ENCODE measurements at places on chromosomes 5 and 9.

DNA sequence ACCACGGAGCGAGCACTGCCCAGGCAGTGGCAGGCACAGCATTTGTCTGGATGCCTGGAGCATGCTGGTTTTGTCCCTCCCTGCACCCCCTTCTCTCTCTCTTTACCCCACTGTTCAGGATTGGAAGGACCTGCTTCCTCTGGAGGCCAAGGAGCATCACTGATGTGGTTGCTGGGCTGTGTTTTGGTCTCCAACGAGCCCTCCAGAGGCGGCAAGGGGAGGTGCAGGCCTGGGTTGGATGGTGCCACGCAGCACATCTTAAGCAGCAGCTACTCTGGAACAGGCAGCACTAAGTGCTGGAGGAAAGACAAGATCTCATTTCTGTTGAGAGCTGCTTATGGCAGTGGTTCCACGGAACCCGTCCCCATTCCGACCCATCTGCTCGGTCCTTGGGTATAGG lies 139.6 kb downstream of the CMYA5 start:
- no peak for DNase-seq

DNA sequence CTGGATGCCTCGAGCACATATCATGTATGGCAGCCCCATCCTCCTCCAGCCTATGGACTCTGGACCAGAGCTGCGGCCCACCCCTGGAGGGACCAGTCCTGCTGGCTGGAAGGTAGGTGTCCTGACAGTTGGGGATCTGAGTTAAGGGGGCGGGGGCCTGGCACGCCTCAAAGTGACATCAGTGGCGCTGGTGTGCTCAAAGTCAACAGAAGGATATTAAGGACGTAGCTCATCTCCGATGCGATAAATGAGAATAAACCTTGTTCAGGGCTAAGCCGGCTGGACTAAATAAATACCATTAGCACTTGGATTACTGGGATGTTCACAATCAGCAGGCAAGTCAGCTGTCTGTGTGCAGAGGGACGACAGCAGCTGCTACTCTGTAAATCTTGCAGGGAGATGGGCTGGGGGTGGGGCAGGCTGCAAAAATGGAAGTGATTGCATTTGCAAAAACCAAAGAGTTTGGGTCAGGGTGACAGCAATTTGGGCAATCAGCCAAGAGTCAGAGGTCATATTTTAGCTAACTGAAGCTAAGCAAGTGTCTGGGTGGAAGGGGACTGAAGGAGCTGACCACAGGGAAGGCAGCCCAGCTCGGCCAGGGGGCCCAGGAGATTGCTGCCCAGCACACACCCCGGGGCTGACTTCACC lies 80.0 kb upstream of the LRRTM2 start:
- no peak for DNase-seq

DNA sequence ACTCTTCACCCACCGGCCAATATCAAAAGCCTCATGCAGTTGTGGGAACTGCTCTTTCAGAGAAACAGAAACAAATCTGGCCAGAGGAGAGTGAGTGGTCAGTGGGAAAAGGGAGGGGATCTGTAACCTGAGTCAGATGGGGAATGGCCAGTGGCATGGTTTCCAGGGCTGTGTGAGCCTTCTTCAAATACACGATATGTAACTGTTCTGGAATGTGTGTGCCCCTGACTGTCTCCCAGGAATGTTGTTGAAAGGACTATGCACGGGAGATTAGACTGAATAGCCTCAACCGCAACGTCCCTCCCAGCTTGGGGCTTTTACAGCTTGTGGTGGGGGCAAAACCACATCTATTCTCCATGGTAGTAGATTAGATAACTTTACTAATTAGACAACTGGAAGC lies 60.8 kb downstream of the SH3TC2 start:
- peak; percentile 100 for DNase-seq

DNA sequence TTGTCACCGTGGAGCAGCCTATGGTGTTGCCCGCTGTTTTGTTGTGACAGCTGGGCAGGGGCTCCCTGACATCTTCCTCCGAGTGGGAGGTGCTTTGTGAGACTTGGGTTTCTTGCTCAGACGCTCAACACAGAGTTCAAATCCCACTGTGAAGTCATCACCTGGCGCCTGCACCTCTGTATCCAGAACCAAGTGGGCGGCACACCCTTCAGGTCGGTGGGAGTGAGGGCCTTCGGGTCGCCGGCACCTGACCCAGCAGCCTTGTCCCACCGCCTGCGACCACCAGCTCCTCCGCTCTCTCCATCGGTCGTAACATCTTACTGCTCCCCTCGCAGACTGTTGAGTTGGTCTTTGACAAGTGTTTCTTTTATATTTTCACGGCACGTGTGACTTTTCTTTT lies 37.6 kb upstream of the EXOC3 start:
- no peak for DNase-seq

- no peak for DNase-seq
Measured at GRCh38 chr5:38190111-38190510, 68.2 kb upstream of the EGFLAM start.

GRCh38 chr9:108474356-108474755 lies 381.4 kb downstream of the ACTL7B start:
- DNase-seq: no peak

- DNase-seq: no peak
Measured at GRCh38 chr9:133346021-133346785, 1.7 kb downstream of the MED22 start.

DNA sequence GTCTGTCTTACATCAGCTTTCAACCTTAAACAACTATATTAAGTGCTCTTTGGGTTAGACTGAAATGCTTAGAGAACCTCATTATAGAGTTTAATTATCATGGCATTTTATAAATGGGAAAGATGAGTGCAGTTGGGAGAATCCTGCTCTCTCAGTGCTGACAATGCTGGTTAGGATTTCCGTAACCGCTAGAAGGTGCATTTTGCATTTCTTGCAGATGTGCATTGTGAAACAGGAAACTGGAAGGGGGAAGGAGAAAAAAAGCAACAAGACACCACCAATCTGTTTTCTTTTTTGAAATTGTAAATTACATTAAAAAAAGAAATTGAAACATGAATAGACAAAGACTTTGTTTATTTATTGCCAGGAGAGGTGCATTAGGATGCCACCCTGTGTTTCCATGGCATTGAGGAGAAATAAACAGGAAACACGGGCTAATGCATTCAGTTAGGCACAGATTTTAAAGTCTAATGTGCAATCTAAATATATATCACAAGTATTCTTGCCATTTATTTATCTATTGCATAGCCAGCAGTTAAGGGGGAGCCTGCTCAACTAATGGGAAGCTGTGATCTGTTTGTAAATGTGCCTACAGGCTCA lies 478.9 kb downstream of the PSAT1 start:
- no peak for DNase-seq

- DNase-seq: no peak
Measured at GRCh38 chr5:153404747-153405146, 85.7 kb upstream of the GRIA1 start.

DNA sequence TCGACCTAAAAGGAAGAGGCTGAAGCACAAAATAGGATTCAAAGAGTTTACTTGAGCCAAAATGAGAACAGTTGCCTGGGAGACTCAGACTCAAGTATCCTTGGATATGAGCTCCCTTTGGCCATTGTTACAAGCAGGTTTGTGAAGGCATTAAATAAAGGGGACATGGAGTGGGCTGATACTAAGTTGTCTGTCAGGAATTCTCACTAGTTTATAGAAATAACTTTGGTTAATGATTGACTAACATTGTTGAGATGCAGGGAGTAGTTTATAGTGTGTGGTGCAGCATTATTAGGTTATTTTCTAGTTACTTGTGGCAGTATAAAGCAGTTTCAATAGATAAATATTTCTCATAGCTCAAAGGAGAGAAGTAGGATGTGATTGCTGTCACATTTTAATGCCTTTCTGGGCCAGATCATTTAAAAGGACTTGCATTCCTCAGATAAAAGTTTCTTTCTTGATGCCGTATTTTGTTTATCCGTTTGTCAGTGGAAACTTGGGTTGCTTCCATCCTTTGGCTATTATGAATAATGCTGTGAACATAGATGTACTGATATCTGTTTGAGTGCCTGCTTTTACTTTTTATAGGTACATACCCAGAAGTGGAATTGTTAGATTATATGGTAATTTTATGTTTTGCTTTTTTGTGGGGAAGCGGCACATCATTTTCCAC lies 9.1 kb downstream of the AP3S1 start:
- DNase-seq: no peak

DNA sequence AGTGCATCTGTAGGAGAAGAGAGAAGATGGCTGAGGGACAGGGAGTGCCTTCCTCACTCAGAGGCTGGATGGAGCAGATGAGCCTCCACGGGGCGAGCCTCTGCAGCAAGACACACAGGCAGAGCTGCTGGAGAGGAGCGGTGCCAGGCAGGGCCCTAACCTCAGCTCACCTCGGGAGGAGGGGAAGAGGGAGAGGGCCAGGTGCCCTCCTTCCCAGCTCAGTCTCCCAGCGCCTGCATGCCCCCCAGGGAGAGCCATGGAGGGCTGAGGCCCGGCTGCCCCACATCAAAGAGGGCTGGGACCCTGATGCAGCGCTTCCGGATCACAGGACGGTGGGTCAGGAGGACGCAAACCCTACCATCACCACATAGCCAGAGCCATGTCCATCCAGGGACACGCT lies 13.6 kb upstream of the SPATA31E1 start:
- DNase-seq: no peak

GRCh38 chr5:178751286-178751685 lies 20.8 kb upstream of the ZNF354A start:
- DNase-seq: no peak

DNA sequence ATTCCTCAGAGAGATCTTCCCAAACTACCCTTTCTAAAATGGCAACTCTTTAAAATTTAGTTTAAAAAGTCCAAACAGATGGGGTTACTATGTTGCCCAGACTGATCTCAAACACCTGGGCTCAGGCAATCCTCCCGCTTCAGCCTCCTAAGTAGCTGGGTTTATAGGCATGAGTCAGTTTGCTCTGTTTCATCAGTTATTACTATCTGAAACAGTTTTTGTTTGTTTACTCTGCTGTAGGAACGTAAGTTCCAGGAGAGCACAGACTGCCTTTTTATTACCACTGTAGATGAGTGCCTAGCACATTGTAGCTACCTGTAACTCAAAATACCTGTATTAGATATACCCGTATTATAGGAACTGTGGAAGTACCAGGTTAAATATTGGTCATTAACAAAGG lies 89.4 kb downstream of the UHRF2 start:
- no peak for DNase-seq

DNA sequence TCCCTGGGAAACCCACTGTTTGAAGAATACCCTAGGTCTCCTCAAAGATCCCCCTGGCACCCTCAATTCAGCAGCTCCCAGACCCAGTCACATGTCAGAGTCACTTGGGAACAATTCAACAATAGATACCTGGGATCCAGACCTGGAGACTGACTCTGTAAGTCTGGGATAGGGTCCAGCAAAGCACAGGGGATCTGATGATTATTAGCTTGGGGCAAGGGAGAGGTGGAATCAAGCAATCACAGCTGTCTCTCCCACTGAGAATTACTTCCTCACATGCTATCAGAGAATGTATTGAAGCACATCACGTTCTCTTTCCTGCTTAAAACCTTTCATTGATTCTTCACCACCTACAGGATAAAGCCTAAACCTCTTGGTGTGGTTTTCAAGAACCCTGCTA lies 5.9 kb downstream of the FAM193B start:
- DNase-seq: no peak

GRCh38 chr5:57111993-57112392 lies 61.9 kb upstream of the GPBP1 start:
- DNase-seq: no peak

DNA sequence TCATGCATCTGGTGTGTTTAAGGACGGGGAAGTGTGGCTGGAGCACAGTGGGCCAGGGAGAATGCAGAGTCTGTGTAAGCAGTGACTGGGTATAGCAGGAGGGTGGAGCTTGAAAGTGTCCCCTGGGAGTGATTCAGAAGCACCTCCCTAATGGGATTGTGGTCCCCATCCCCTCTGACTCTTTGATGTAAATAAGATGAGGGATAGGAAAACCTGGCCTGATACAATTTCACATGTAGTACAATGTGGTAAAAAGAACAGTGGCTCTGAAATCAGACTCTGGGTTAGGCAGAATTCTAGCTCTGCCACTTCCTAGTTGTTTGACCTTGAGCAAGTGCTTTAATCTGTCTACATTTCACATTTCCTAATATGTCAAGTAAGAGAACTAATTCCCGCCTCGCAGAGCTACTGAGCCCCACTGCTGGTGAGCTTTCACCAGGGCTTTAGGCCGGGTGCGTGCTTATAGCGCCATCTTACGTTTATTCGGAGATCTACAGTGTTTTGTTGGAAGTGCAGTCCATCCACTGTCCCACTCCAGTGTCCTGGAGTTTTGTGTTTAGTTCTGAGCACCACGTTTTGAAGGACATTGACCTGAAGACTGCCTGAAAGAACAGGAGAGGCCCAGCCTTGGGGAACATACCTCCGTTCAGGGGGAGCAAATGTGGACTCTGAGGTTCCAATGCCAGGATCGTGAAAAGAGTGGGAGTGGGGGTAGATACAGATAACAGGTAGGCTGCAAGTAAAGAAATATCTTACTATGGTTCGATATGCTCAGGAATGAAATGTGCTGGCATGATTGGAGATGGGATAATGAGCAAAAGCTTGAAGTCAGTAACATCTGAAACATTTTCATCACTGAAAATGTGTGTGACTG lies 51.2 kb upstream of the TESK1 start:
- DNase-seq: peak; percentile 68

GRCh38 chr5:91840412-91840811 lies 457.3 kb upstream of the ARRDC3 start:
- DNase-seq: no peak

DNA sequence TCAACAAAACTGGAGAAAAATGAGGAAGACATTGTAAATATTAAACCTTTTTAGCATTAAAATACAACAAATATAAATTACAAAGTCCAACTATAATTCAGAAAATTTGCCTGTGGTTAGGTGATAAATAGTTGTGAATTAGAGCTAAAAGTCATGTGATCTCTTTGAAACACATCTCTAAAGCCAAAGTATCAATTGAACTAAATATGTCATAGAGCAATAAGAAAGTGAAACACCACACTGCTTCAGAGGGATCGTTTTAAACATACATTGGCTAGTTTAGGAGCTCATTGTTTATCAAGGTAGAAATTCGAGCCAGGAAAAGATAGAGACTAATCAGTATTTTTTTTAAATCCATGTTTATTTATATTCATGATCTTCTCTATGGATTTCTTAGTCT lies 606.3 kb upstream of the ITGA1 start:
- no peak for DNase-seq

GRCh38 chr5:142107036-142107735 lies 1.4 kb upstream of the NDFIP1 start:
- DNase-seq: no peak

DNA sequence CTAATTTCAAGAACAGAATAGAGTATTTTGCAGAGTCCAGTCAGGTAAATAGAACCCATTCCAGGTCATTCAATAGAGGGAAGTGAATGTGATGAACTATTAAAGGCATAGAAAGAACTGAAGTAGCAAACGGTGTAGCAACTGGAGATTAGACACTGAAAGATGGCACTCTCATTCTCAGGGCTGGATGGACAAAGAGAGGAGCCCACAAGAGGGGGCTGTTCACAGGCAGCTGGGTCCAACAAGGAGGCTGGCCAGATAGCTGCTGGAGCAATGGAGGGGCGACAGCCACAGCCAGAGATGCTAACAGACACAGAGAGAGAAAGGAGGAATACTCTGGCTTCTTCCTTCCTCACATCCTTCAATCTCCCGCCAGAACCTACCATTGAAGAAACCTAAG lies 93.1 kb upstream of the SMARCA2 start:
- DNase-seq: no peak

All from RCC 7860 (cell line).